ENCODE measurements at places on chromosomes 3 and 15.

DNA sequence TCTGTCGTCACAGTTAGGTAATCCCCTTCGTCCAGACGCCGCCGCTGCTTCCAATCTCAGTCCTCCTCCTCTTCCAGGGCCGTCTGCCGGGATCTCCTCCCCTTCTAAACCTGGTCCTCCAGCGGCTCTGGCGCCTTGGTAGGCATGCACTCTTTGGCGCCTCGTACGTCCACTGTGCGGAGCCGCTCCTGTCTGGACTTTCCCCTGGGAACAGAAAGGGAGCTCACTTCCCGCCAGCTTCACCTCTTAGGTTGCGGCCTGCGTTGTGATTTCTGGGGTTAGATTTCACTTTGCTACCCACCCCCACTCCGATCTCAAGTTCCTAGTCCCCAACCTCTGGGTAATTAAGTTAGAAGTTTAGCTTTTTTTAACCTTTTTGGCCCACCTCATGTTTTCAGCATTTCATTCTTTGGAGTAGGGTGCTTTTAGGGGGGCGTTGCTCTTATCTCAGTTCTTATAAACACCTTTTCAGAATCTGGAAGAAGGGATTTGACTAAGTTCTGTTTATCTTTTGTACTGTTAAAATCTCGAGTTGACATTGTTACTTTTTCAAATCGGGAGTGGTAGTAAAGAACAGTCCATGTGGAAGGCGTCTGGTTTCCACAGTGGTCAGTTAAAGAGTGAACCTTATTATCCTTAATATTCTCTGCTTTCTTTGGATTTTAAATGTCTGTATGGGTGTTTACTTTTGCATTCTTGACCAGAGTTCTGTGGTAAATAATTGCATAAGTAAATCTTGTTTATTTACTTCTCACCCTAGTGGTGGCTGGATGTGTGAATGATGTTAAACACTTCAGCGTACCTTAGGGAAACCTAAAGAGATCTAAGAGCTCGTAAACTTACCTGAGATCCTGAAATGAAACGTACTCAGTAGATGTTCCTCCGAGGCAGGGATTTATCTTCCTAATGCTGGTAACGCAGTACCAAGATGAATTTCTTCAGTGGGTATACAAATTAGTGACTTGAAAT, 611 bp downstream of the CTDSPL2 start:
- DNase-seq: peak; percentile 66

- DNase-seq: peak; percentile 17
These were observed 33.5 kb downstream of the CCDC13 start for GRCh38 chr3:42739401-42740158.

DNA sequence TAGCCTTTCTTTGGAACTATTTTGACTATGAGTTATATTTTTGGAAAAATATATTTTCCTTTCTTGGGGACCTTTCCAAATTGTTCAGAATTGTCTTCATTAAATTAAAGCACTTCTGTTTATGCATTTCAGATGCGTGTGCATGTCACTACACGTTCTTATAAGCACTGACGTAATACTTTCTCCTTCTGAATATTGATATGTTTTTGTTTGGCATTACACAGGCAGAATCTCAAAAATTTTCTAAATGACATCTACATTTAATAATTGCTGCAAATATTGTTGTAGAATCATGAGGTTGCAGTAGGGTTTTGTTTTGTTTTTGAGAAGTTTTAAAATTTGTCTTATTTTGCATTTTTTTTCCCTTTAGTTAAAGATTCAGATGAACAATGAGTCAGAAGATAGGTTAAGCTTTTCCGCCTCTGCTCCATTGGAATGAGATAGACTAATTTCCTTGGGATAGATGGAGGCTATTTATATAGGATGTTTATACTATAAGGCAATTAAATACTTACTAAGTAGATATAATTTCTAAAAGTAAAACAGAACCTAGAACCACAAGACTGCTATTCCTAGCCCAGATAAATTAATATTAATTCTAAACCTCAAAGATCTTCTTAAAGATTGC, 110.8 kb downstream of the MBNL1 start:
- DNase-seq: no peak

DNA sequence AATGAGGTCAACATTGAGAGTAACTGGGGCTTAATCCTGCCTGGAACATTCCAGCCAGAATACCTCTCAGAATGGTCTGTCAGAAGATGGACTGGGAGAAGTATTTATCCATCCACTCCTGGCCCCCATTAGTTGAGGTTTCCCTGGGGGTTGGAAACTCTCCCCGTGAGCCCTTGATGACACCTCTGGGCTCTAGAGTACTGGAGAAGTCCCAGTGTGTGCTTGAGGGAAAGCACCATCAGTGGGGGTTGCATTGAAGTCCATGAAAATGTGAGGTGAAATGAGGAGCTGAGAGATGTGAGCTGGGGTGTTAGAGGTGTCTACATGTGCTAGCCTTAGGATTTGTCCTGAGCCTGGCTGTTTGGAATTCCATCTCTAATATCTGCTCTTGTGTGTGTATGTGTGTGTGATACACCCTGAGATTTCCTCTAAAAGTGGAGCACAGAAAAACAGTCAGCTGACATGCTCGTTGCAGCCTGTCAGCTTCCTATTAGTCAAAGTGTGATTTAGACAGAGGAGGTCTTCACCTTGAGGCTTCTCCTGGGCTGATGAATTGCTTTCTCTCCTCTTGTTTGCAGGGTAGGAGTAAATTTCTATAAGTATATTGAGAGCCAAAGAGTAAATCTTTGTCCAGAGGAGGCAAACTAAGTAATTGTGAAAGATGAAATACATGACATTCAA, 67.6 kb downstream of the NR1D2 start:
- no peak for DNase-seq

GRCh38 chr15:96330064-96330449, 443 bp upstream of the NR2F2 start:
- peak; percentile 90 for DNase-seq

DNA sequence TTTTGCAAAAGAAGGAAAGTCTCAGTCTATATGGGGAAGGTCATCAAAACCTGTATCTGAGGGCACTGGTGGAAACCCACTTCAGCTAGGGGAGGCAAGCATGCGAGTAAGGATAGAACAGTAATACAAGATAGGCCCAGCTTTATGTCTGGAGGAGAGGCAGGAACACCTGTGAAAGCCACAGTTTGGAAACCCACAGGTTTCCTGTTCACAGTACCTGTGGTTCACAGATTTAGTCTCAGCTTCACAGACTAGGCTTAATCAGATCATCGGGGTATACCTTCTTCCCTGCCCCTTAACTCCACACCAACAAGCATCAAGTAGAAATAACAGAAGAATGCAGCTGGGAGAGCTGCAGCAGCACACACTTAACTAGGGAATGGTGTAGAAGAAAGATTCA, 36.2 kb downstream of the C2CD4B start:
- DNase-seq: no peak

DNA sequence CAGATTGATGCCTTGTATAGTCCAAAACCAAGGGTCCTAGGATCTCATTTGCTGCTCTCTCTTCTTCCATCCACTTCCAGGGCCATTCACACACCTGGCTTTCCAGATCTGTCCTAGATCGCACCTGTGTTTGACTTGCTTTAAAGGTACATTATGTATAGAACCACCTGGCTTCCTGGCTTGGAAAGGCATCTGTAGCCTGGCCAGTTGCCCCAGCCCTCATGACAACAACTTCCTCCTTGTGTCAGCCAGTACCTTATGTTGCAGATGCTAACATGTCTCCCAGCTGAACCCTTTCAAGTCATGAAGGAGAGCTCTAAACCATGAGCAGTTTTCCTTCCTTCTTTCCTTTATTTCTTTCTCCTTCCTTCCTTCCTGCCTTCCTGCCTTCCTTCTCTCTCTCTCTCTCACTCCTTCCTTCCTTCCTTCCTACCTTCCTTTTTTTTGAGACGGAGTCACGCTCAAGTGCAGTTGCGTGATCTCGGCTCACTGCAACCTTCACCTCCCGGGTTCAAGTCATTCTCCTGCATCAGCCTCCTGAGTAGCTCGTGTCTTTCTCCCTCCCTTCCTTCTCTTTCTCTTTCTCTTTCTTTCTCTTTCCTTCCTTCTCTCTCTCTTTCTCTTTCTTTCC, 2.5 kb upstream of the HTR3C start:
- DNase-seq: no peak

- no peak for DNase-seq
These were observed 453 bp upstream of the CCDC14 start for GRCh38 chr3:123961508-123961856.

- no peak for DNase-seq
These were observed 20.5 kb downstream of the ATP8B4 start for GRCh38 chr15:50098545-50098944.

- no peak for DNase-seq
These were observed 130.5 kb upstream of the BFSP2 start for GRCh38 chr3:133269393-133269792.

GRCh38 chr3:42225486-42226363, 40.3 kb downstream of the CCK start:
- no peak for DNase-seq

DNA sequence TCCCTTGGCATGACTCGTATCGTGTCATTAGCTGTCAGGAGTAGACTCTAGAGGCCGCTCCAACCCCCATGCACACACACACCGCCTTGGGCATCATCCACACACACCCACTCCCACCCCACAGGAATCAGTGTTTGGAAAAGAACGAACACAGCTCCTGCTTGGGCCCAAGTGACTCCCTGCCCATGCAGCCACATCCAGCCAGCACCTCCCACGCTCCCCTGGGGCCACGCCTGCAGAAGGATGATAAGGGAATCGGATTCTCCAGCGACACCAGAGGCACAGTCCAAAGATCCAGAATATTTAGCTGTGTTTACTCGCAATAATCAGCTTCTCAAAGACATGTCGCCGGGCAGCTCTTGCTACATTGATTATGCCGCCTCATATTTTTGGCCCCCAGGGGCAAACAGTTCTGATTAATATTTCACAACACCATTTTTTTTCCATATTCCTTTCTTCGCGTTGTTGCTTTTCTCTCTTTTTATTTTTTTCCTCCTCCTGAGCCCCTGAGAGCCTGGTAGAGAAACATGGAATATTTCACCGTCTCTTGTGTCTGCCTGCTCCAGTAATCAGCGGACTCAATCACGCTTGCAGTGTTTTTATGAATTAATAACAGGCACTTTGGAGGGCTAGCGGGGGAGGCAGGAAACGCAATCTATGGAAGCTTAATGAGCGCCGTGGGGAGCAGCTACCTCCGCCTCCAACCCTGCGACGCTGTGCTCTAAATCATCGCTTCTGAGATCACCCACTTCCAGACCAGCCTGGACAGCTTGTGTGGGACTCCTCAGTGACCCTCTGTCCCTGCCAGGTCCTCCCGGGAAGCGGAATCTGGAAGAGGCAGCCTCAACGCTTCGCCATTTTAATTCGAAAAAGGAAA, 221.4 kb downstream of the TLE3 start:
- no peak for DNase-seq
